ENCODE measurements at places on chromosomes 7 and 10.
A peak's percentile ranks its signal among the peaks of the same experiment; 100 is the strongest.

- DNase-seq, result peak; percentile 9
- H3K4me1 ChIP-seq, result no peaks in the 10 kb centered on the region
- no peak overlapping the region for H3K4me3 ChIP-seq
- no peak overlapping the region for H3K27ac ChIP-seq
- H3K27me3 ChIP-seq, result peaks cover 26% of the 10 kb centered on the region
- H3K36me3 ChIP-seq, result no peaks in the 10 kb centered on the region
Measured at GRCh38 chr10:25175527-25176420, 973 bp downstream of the GPR158 start.

- no peak overlapping the region for H3K4me3 ChIP-seq
- no peak for DNase-seq
- peaks cover 47% of the 10 kb centered on the region for H3K27me3 ChIP-seq
- peaks cover 9% of the 10 kb centered on the region for H3K4me1 ChIP-seq
- no peak overlapping the region for H3K27ac ChIP-seq
Measured at GRCh38 chr10:110378006-110378405, 73.3 kb upstream of the SMNDC1 start.

DNA sequence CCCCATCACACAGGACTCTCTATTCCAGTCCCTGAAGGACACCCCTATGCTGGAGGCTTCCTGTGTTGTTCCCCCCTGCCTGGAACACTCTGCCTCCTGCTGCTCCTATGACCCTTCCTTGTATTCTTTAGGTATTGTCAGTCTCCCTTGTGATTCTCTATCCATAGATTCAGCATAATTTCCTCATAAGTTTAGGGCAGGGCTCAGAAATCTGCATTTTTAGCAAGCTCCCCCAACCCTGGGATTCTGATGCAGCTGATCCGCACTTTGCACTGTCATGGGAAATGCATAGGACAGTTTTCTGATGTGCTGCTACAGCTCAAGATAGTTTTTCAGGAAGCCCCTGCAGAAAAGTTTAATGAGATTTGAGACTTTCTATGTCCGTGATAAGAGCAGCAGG lies 79.9 kb downstream of the ADRA2A start:
- no peaks in the 10 kb centered on the region for H3K4me1 ChIP-seq
- no peak overlapping the region for H3K4me3 ChIP-seq
- peaks cover 4% of the 10 kb centered on the region for H3K36me3 ChIP-seq
- DNase-seq, result no peak

DNA sequence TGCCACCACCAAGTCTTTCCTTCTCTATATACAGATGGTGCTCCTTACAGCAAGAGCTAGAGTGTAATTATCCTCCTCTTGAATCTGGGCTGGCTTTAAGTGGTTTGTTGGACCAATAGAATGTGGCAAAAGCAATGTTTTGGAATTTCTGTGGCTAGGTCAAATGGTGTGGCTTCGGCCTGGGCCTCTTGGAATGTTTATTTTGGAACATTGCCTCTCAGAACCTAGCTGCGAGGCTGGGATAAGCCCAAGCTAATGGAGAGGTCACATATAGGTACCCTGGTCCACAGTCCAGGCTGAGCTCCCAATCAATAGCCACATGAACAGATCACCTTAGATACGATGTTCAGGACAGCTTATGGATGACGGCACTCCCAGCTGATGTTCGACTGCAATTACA lies 556.7 kb downstream of the TYW1 start:
- no peak overlapping the region for H3K4me3 ChIP-seq
- no peak for DNase-seq
- H3K27ac ChIP-seq, result no peak overlapping the region
- H3K4me1 ChIP-seq, result no peaks in the 10 kb centered on the region
- H3K27me3 ChIP-seq, result no peaks in the 10 kb centered on the region

- no peak for DNase-seq
- no peak overlapping the region for H3K27ac ChIP-seq
- no peak overlapping the region for H3K4me3 ChIP-seq
- H3K36me3 ChIP-seq, result no peaks in the 10 kb centered on the region
- no peaks in the 10 kb centered on the region for H3K4me1 ChIP-seq
Measured at GRCh38 chr10:21246178-21246577, 279.3 kb downstream of the SKIDA1 start.

DNA sequence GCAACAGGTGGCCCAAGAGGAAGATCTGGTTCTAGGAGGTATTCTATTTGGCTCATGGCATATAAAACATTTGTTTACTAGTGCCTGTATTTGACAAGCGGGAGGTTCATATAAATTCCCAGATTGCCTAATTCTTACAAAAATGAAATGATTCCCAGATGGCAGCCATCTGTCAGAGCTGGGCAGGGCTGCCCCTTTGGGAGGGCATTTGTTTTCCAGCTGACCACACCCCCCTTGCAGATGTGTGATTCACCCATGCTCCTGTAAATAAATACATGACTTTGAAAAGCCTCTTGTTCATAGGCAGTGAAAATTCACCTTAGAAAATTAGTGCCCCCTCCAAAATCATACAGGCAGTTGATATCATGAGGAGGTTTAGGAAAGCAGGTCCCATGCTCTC lies 8.6 kb downstream of the VWC2 start:
- no peaks in the 10 kb centered on the region for H3K4me1 ChIP-seq
- no peak overlapping the region for H3K4me3 ChIP-seq
- no peak overlapping the region for H3K27ac ChIP-seq
- no peak for DNase-seq
- H3K36me3 ChIP-seq, result no peaks in the 10 kb centered on the region
- H3K27me3 ChIP-seq, result peaks cover 27% of the 10 kb centered on the region

GRCh38 chr7:134154581-134155130 lies 27.5 kb downstream of the LRGUK start:
- H3K27me3 ChIP-seq, result no peaks in the 10 kb centered on the region
- DNase-seq, result no peak
- no peaks in the 10 kb centered on the region for H3K4me1 ChIP-seq
- no peaks in the 10 kb centered on the region for H3K36me3 ChIP-seq
- no peak overlapping the region for H3K27ac ChIP-seq
- H3K4me3 ChIP-seq, result no peak overlapping the region

- H3K27me3 ChIP-seq, result no peaks in the 10 kb centered on the region
- H3K27ac ChIP-seq, result no peak overlapping the region
- H3K36me3 ChIP-seq, result no peaks in the 10 kb centered on the region
- no peak overlapping the region for H3K4me3 ChIP-seq
- no peak for DNase-seq
Measured at GRCh38 chr10:88949912-88950837, 2.4 kb downstream of the ACTA2 start.

DNA sequence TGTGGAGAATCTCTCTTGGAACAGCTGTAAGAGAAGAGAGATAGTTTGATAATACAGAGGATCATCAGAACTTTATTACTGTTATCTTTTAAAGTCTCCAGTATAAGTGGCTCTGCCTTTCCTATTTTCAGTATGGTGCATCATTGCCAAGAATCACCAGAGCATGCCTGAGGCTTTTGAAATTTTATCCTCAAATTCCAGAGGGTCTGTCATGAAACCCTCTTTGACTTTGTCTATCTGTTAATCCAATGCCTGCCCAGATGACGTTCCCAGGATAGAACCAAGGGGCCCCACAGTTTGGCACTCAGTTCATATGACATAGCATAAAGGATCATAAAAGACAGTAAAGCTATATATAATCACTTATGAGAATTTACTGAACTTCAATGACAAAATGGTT lies 35.3 kb upstream of the SEMA3C start:
- H3K36me3 ChIP-seq, result no peaks in the 10 kb centered on the region
- H3K27me3 ChIP-seq, result no peaks in the 10 kb centered on the region
- DNase-seq, result no peak
- H3K4me3 ChIP-seq, result no peak overlapping the region

DNA sequence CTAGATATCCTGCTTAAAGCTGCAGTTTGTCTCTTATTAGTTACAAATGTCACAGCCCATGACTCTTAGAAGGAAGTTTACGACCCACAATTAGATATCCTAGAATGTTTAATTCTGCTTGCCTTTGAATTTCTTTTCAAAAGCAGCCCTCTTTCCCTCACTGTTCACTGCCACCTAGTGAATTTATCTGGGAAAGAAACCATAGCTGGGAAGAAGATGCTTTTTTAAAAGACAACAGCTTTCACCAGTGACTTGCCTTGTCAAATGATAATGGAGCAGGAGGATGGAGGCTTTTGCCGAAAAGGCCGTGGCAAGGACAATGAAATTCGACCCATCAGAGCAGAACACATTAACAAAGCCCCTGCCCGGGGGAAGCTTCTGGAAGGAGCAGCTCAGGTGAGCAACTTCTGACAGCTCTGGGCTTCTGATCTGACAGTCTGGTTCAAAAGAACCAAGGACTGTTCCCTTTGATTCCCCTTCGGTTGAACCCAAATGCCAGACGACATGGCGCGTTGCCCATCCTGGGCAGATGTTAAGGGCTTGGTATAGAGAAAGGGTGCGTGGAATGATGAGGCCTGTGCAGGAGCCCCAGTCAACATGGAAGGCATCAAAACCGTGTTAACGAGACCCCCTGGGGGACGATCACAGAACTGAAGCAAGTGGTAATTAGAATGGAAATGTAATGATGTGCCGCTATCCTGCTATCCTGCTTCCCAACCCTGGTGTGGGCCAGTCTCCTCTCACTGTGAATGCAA lies 236.8 kb downstream of the FRMD4A start:
- H3K4me3 ChIP-seq, result no peak overlapping the region
- peaks cover 3% of the 10 kb centered on the region for H3K4me1 ChIP-seq
- peaks cover 7% of the 10 kb centered on the region for H3K27me3 ChIP-seq
- no peak for DNase-seq

DNA sequence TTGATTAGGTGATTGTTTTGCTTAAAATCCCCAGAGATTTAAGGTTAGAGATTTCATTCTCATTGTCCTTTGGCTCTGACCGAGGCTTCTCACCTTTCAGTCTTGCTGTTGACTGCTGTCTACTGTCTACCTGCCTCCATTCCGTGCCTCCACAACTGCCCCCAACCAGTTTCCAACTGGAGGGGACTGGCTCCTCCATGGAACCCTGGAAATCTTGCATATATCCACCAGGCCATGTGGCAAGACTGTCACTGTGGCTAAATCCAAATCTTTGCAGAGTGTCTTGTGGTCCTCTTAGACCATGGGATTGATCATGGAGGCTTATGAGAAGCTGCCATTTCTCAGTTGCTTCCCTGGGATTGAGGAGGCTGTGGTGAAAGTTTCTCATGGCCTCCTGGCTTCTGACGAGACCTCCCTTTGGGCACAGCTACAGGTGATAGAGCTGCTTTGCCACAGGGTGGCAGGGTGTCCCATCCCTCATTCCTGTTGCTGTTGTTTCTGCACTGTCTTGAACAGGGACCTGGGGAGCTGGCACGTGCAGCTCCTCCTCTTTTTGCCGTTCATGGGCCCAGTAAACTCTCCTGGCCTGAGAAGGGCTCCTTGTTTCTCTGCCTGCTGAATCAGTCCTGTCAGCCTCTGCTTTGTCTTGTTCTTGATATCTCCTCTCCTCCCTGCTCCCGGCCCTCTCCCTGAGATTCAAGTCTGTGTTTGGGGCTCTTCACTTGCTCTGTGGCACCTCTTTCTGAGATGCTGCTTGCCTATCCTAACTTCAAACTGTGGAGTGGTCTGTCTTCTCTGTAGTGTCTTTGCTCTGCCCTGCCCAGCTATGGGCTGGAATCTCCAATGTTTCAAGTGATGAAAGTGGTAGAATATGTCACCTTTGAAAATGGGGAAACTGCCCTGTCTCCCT lies 63.6 kb upstream of the IGFBP3 start:
- no peak for DNase-seq
- no peak overlapping the region for H3K27ac ChIP-seq
- H3K4me1 ChIP-seq, result no peaks in the 10 kb centered on the region

DNA sequence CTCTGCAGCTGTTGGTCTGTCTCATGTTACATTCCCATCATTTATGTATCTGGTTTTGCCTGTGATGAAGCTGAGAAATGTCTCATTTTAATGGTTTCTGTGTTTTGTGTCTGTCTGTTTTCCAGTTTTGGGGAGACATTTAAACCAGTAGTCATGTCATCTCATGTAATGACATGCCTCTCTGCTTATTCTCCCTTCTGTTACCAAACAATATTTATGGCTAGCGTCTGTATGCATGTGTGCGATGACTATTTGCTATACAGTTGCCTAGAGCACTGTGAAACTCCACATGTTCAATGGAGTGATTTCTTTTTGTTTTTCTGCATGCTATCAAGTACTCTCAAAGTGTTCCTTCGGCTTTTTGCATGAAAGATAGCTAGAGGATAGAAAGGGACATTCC lies 132.0 kb downstream of the ST7 start:
- no peaks in the 10 kb centered on the region for H3K27me3 ChIP-seq
- no peak for DNase-seq
- no peak overlapping the region for H3K27ac ChIP-seq
- H3K36me3 ChIP-seq, result no peaks in the 10 kb centered on the region

DNA sequence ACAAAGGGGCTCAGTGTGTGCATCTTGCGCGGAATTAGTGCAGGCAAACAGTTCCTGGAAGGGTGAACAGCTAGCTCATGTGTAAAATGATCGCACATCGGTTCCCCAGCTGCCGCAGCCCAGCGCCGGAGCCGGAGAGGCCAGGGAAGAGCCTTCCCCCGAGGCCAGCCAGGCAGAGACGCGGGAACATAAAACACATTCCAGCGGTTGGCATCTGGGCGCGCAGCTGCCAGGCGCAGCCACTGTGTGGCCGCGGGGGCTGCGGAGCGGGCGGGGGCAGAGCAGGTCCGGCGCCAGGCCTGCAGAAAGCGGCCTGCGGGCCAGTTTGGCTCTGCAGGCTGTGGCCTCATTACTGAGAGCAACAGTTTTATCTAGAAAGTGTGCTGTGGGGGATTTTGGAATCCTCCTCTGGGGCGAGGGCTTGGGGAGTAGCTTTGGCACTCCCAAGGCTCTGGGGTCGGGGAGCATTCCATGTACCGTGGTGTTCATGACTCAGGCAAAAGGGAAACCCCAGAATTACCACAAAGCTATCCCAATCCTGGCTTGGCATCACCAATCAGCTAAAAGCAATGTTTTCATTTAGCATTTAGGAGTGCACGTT lies 74.3 kb downstream of the SAMD9 start:
- no peaks in the 10 kb centered on the region for H3K36me3 ChIP-seq
- H3K4me1 ChIP-seq, result no peaks in the 10 kb centered on the region
- peaks cover 5% of the 10 kb centered on the region for H3K27me3 ChIP-seq
- no peak overlapping the region for H3K27ac ChIP-seq
- H3K4me3 ChIP-seq, result no peak overlapping the region
- no peak for DNase-seq

DNA sequence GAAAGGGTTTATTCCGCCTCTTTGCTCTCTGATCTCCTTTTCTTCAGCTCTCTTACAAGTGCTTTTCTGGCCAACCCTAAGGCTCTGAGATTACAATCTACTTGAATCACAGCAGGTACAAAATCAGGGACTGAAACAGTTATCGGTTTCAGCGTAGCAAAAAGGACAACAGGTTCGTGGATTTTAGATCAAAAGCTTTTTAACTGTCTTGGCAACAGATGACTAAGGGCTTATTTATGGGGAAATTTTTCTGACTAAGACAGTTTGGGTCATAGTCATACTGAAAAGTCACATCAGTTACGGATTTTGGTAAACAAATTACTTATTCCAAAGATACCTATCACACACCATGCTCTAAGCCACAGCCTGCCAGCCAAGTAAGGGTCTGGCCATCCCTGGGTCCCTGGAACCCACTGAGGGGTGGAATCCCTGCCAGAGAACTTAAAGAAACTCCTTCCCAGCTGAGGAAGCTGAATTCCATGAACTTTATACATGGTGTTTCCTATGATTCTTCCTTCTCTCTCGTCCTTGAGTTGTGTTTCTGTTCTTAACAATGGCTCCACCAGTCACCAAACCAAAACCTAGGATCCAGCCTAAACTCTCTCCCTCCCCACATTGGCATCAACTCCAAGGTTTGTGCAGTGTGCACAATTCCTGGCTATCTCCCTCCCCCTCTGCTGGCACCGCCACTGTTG lies 169.3 kb downstream of the FAM107B start:
- no peaks in the 10 kb centered on the region for H3K27me3 ChIP-seq
- H3K4me3 ChIP-seq, result peak overlapping the region; percentile 98
- H3K4me1 ChIP-seq, result peaks cover 41% of the 10 kb centered on the region
- H3K36me3 ChIP-seq, result peaks cover 12% of the 10 kb centered on the region
- DNase-seq, result no peak
- peak overlapping the region; percentile 100 for H3K27ac ChIP-seq

All from T-helper 17 cell (primary cell).